Body of pancreas (tissue), 4 donors: ENCODE measurements at places on chromosomes 4 and X.
A peak's percentile ranks its signal among the peaks of the same experiment; 100 is the strongest.

DNA sequence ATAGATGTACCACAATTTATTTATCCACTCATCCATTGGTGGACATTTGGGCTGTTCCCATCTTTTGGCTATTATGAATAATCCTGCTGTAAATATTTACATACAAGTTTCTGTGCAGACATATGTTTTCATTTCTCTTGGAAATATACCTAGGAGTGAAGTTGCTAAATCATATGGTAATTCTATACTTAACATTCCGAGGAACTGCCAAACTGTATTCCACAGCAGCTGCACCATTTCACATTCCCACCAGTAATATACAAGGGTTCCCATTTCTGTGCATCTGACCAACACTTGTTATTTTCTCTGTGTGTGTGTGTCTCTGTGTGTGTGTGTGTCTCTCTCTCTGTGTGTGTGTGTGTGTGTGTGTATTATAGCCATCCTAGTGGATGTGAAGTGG, 15.4 kb upstream of the DOCK11 start:
- no peak for DNase-seq

DNA sequence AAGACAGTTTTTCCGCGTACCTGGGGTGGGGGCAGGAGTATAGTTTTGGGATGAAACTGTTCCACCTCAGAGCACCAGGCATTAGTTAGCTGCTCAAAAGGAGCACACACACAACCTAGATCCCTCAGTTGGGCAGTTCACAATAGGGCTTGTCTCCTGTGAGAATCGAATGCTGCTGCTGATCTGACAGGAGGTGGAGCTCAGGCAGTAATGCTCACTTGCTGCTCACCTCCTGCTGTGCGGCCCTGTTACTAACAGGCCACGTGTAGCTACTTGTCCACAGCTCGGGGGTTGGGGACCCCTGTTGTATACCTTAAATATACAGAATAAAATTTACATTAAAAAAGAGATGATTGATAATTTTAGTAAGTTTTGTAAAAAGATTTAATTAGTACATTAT, 191.5 kb downstream of the SLC7A11 start:
- DNase-seq: no peak

GRCh38 chr4:149719357-149719756, 96.3 kb downstream of the IQCM start:
- no peak for DNase-seq

GRCh38 chr4:7956934-7957656, 17.4 kb upstream of the AFAP1 start:
- DNase-seq: no peak

DNA sequence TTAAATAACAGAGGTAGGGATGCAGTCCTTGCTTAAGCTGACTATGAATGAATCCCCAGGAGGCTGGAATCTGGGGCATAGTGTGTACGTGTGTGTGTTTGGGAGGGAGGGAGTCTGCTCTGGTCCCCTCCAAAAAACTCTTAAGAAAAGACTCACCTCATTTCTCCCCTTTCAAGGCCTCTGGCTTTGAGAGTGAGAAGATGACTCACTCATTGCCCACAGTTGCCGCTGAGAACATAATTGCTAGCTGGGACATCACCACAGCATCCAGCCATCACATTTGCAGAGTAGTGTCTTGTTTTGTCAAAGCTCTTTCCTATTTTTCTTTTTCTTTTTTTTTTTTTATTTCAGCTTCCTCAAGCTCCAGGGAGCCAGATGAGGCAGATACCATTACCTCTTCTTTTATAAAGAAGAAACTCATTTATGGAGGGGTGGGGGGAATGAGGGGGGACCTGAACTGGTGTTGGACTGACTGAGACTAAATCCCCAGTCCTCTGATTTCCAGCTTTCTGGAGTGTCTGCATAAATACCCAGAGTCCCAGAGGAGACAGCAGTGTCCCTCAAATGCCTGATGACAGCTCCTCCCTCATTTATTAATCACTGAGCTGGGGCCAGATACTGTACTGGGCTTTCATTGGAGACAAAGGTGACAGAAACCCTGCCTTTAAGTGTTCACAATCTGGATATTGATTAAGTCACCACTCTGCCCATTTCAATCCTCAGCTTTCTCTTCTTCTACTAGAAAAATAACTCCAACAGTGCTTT, 61.9 kb upstream of the LAS1L start:
- DNase-seq: no peak

GRCh38 chrX:36908801-36909675, 99.1 kb upstream of the FAM47C start:
- DNase-seq: no peak

GRCh38 chr4:142449771-142450373, 396.2 kb downstream of the INPP4B start:
- DNase-seq: no peak

- peak; percentile 64 for DNase-seq
These were observed 31.7 kb downstream of the COQ2 start for GRCh38 chr4:83252782-83253405.

DNA sequence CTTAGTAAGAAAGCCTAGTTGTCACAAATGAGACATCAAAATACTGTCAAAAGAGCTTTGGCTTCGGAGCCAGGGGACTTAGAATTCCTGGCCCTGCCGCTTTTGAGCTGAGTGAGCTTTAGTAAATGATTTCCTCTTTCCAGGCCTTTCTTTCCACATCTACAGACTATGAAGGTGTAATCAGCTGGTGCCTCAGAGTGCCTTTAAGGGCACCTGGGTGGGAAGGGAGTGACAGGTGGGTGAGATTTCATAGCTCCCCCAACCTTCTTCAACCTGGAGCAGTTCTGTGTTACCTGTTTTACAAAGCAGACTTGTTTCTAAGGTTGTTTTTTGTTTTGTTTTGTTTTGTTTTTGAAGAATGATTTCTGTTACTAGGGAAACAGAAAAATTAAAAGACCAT, 154.7 kb upstream of the BOD1L1 start:
- no peak for DNase-seq

- DNase-seq: no peak
These were observed 79.1 kb downstream of the ANKRD50 start for GRCh38 chr4:124633285-124633941.

GRCh38 chrX:136662104-136662503, 14.1 kb downstream of the CD40LG start:
- DNase-seq: no peak

DNA sequence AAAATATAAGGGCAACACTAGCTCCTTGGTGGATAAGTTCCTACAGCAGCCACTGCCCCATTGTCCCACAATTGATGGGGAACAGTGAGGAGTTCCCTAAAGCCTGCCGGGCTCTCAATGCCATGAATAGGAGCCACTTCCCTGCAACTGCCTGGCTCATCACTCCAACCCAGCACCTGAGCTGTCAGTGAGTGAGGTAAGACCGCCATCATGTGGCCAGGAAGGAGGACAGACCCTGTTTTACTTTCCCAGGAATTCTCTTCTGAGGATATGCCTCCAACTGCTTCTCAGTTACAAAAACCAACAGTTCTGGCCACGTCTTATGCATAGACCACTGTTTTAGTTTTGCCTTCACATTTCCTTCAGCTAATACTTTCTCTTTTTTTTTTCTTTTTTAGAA, 45.5 kb downstream of the SRPX start:
- DNase-seq: peak; percentile 43

GRCh38 chr4:66688674-66689073, 856.6 kb downstream of the CENPC start:
- no peak for DNase-seq

- DNase-seq: no peak
These were observed 76.2 kb downstream of the ANTXR2 start for GRCh38 chr4:79996851-79997250.

DNA sequence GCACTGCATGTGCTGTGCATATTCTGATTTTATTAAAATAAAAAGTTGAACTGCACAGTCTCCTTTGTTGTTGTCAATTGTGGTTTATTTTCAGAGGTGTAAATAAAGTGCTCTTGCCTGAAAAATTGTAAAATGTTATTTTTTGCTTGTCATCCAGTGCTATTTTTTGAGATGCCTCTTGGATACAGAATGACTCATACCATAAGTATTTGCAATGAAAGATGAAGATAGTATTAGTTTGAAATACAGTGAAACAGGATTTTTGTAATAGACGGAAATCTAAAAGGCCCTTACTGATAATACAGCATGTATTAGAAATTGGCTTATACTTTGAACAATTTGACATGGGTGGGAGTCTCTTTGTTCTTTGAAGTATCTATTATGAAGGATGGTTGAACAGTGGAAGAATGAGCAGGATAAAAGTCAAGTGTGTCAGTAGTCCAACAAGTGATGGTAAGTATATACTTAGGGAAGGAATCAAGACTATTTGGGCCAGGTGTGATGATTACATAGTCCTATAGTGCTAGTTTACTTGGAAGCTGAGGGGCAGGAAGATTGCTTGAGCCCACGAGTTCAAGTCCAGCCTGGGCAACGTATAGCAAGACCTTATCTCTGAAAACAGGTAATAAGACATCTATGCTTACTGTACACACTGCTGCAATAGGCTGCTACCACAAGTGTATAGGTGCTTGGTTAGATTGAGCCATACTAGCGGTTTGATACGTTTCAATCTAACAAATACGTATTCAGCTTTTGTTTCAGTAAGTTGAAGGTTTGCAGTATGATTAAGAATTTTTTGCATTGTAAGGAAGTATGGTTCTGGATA, 16.4 kb downstream of the DDX3X start:
- no peak for DNase-seq

GRCh38 chr4:187289371-187289770, 565.7 kb upstream of the FAT1 start:
- DNase-seq: no peak

DNA sequence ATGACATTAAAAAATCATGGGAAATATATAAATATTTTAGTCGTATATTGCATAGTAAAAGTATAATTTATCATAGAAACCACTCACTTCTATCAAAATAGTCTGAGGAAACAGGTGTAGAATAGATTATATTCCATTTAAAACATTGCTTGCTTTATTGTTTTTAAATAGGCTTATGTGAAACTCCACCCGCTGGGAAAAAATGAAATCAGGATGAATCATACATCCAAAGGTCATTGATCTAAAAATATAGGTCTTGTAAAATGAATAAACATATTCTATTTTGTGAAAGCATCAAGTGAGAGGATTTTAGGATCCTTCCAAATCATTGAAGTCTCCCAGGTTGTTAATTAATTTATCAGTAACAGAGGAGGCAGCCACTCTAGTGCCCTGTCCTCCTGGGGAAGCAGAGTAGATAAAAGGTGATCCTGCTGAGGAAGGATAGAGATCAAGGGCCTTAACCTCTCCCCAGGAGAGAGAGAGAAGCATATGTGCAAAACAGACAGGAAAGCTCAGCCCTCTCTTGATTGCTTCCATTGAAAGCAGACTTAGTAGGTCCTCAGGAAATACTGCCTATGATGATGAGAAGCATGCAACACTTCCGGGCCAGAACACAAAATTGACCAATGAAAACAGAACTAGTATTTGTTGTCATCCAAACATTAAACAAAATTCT, 96.8 kb upstream of the MAP9 start:
- no peak for DNase-seq

- DNase-seq: no peak
These were observed 65.4 kb upstream of the FAM9C start for GRCh38 chrX:13109817-13110216.

GRCh38 chr4:8410641-8411271, 29.8 kb downstream of the ACOX3 start:
- DNase-seq: no peak

DNA sequence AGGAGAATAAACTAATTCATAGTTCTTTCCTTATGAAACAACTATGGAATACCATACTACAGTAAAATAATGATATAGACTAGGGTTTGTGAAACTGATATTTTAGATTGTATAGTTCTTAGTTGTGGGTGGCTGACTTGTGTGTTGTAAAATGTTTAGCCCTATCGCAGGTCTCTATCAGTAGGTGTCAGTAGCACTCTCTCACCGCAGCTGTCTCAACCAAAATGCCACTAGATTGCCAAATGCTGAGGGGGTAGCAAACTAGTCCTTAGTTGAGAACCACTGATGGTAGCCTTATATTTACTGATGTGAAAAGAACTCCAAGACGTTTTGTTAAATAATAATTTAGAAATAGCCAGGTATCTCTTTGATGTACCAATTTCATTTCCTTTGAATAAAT, 48.1 kb downstream of the RHOXF2B start:
- no peak for DNase-seq
